ENCODE measurements at places on chromosomes 16 and 17. TPM values are rescaled to one million over a fixed set of nuclear protein-coding genes. Genes with fewer than 3 reads are reported as not detected.

- ATAC-seq: no peak
These were observed 11.5 kb upstream of the SCN4A start for GRCh38 chr17:63984236-63984635.

- no peak for ATAC-seq
These were observed 528 bp downstream of the ITFG1 start for GRCh38 chr16:47460359-47460710.

The TMEM238L gene
- not detected for total RNA-seq

DNA sequence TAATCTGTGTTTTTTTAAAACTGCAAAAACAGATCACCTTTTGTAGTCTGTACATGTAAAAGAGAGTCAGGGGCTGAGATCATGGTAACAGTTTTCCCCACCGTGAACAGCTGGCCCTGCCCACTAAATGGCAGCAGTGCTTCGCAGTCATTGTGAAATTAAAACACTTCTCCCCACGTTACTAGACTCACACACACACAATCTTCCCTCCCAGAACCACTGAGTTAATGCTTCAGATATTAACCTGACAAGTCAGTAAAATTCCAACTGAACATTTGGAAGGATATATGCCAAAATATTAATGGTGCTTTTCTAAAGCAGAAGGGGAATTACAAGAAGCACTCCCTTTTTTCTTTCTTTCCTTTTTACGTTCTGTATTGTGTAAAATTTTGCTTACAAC is 1.2 kb upstream of the CD300LG start:
- ATAC-seq: no peak

- no peak for ATAC-seq
These were observed 14.8 kb upstream of the C17orf113 start for GRCh38 chr17:42065201-42065600.

GRCh38 chr17:57495771-57496170 is 239.4 kb downstream of the MSI2 start:
- ATAC-seq: no peak

The LRRC59 gene
- total RNA-seq: 54.3 TPM

DNA sequence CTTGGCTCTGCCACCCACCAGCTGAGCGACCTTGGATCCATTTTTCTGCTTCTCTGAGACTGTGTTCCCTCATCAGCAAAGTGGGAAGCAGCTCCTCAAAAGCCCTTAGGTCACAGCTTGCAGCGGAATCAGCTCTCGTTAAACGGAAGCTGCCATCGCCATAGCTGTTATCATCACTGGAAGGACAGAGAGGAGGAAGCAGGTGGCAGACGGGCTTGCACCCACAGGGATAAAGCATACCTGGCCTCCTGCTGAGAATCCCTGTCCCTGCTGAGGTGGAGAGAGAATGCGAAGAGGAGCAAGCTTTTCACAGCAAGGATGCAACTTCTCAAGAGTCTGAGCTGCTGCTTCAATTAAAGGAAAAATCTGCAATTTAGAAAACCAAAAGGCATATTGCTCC is 106.6 kb downstream of the CLEC16A start:
- no peak for ATAC-seq

- no peak for ATAC-seq
These were observed 104.0 kb downstream of the MRM1 start for GRCh38 chr17:36705283-36705795.

The TP53 gene
- 14.7 TPM for total RNA-seq

The QPRT gene
- 0.62 TPM for total RNA-seq

The PITPNM3 gene
- 23.3 TPM for total RNA-seq

DNA sequence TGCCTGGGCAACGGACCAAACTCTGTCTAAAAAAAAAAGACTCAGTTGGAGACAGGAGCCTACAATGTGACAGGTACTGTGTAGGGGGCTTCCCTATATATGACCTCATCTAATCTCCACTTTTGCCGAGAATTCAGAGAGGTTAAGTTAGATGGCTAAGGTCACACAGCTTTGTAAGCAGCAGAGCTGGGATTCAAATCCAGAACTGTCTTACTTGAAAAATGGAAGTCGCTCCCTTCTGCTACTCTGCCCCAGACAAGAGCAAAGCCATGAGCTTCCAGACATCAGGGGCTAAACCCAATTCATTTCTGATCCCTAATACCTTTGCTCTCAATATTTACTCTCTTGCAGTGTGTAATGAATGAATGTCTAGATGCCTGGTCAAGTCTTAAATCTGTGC is 41.5 kb upstream of the ABCC12 start:
- ATAC-seq: no peak

All from gastroesophageal sphincter (tissue), 4 donors.